ENCODE measurements at places on chromosomes 4 and X. TPM values are rescaled to one million over a fixed set of nuclear protein-coding genes. Genes with fewer than 3 reads are reported as not detected.

GRCh38 chr4:173264684-173265185, 69.4 kb downstream of the HMGB2 start:
- DNase-seq = peak; percentile 52

The CITED1 gene
- 13.1 TPM for polyA plus RNA-seq

GRCh38 chrX:9072281-9072680, 38.4 kb upstream of the FAM9B start:
- DNase-seq = no peak

The SUV39H1 gene
- polyA plus RNA-seq = 4.6 TPM

The ADH4 gene
- polyA plus RNA-seq = not detected

The CSAG1 gene
- polyA plus RNA-seq = not detected

The PDZD4 gene
- polyA plus RNA-seq = 2.4 TPM

The RAB9A gene
- 14.0 TPM for polyA plus RNA-seq

The TMEM271 gene
- polyA plus RNA-seq = not detected

- peak; percentile 67 for DNase-seq
Measured at GRCh38 chr4:182886205-182886604, 31.0 kb downstream of the DCTD start.
